ENCODE measurements at places on chromosomes 1 and 21. TPM values are rescaled to one million over a fixed set of nuclear protein-coding genes. Genes with fewer than 3 reads are reported as not detected.
A peak's percentile ranks its signal among the peaks of the same experiment; 100 is the strongest.

- peak; percentile 77 for DNase-seq
Observed at GRCh38 chr21:34813266-34813894, 144.6 kb downstream of the CLIC6 start.

DNA sequence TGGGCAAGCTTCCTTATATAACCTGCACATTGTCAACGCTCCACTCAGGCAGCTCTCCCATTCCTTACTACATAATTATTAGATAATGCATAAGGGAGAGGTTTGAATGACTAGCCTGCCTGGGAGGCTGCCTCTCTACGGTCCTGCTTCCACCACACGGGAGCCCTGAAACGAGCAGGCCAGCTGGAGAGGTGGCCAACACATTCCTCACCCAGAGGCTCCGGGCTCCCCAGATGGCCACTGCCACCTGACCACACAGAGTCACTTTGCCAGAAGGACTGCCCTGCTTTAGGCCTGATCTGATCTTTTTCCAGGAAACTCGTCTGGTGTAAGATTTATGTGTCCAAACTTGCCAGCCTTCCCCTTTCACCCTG is 27.9 kb downstream of the HIVEP3 start:
- DNase-seq, result no peak

- no peak for DNase-seq
Observed at GRCh38 chr1:3096345-3096744, 27.3 kb downstream of the PRDM16 start.

Gene ADORA1
- total RNA-seq, result 0.17 TPM

DNA sequence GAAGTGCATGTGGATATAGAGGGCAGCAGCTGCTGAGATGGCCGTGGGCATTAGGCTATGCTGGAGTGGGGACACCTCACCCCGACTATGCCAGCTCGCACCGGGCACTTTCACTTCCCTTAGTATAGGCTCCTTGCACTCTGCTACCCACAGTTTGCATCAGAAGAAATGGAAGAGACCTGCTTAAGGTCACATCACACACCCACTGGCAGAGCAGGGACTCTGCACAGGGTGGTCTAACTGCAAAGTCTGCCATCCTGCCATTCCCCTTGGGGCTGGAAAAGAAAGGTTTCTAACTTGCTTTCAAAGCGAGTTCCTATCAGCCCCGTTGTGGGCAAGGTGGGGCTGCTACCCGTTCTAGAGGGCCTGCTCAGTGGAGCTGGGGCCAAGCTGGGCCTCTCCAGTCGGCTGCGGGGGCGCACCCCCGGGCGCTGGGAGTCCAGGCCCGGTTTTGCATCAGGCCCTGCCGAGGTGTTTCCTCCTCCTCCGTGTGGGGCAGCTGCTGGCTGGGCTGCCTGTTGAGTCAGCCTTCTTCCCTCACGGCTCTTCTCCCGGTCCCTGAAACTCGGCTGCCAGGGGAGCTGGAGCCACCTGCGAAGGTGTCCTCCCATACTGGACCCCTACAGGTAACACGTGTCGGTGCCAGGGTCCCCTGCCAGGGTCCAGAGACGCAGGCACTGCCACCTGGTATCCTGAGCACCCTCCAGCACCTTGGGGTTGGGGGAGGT is at the start of gene SYTL1:
Gene SYTL1 (plus strand): TSS at position 498 of the 728 bp plus-strand sequence. CDS start 3,313 bp downstream, outside the sequence.
- no peak for DNase-seq

GRCh38 chr1:168455764-168456163 is 88.0 kb downstream of the XCL2 start:
- DNase-seq, result no peak

DNA sequence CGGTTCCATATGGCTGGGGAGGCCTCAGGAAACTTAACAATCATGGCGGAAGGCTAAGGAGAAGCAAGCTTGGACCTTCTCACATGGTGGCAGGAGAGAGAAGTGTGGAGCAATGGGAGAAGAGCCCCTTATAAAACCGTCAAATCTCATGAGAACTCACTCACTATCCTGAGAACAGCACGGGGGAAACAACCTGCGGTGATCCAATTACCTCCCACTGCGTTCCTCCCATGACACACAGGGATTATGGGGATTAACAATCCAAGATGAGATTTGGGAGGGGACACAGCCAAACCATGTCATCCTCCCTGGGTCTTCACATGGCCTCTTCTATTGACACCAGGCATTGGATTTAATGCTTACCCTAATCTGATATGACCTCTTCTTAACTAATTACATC is 455.1 kb upstream of the VAMP3 start:
- no peak for DNase-seq

DNA sequence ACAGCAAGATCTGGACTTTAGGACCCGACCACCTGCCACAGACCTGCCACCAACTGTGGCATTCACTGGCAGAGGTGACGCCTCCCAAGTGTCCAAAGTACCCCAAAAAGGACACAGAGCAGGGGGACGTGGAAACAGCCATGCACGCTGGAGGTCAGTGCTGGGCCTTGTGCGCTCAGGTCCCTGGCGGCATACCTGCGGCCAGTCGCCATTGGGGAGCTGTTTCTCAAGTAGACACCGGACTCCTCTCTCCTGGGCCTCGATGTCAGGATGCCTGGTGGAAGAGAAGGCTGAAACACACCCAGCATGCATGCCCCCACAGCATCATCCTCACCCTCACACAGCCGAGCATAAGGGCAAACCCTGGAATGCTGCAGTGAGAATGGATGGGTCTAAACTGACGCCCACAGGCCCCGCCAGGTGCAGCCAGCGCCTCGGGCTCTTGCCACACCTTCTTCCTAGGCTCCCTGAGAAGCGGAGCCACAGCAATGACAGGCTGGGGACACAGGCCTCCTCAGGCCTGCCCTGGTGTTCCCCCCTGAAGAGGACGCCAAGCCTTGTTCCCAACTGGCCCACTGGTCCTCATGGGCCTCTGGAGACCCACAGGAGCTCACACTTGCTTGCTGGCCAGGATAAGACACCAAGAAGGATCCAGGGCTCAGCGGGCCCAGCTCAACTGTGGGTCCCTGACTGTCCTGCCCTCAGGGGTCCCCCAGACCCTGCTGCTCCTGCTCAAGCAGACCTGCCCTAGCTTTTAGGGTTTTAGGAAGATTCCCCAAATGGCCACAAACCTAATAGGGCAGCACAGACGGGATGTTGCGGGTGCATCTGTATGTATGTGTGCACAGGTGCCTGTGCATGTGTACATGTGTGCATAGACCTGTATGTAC is 7.7 kb upstream of the SPATC1L start:
- no peak for DNase-seq

Gene CYP4A22
- not detected for total RNA-seq

- DNase-seq, result peak; percentile 31
Observed at GRCh38 chr1:2311184-2312032, 79.9 kb downstream of the MORN1 start.

GRCh38 chr1:207027206-207027777 is 5.3 kb downstream of the C1orf116 start:
- no peak for DNase-seq

All from NCI-H460 (cell line).